ENCODE measurements at places on chromosomes 11 and 22.

DNA sequence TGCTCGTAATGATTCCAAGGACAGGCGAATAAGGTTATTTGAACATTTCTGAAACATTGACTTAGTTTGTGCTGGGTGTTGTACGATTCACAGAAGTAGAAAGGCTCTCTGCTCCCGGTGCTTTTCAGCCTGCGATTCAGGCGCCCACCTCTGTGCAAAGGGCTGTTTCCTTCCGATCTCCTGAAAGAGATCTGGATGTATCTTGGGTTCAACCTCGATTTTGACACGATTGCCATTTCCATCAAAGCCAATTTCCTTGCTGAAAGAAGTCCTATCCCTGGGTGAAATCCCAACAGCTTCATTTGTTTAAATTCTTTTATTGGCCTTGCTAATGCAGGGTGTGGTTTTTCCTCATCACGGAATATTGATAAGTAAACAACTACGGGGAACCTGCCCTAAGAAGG lies 1.1 kb upstream of the ZC3H12C start:
- no peak for DNase-seq

GRCh38 chr11:94623120-94623735 lies 56.1 kb downstream of the PIWIL4 start:
- DNase-seq = peak; percentile 78

- no peak for DNase-seq
These were observed 350.0 kb upstream of the NCAM1 start for GRCh38 chr11:112610996-112611750.

- DNase-seq = no peak
These were observed 349 bp downstream of the TSSC4 start for GRCh38 chr11:2400762-2401435.

- no peak for DNase-seq
These were observed 67.2 kb upstream of the MTMR2 start for GRCh38 chr11:95991101-95991500.

DNA sequence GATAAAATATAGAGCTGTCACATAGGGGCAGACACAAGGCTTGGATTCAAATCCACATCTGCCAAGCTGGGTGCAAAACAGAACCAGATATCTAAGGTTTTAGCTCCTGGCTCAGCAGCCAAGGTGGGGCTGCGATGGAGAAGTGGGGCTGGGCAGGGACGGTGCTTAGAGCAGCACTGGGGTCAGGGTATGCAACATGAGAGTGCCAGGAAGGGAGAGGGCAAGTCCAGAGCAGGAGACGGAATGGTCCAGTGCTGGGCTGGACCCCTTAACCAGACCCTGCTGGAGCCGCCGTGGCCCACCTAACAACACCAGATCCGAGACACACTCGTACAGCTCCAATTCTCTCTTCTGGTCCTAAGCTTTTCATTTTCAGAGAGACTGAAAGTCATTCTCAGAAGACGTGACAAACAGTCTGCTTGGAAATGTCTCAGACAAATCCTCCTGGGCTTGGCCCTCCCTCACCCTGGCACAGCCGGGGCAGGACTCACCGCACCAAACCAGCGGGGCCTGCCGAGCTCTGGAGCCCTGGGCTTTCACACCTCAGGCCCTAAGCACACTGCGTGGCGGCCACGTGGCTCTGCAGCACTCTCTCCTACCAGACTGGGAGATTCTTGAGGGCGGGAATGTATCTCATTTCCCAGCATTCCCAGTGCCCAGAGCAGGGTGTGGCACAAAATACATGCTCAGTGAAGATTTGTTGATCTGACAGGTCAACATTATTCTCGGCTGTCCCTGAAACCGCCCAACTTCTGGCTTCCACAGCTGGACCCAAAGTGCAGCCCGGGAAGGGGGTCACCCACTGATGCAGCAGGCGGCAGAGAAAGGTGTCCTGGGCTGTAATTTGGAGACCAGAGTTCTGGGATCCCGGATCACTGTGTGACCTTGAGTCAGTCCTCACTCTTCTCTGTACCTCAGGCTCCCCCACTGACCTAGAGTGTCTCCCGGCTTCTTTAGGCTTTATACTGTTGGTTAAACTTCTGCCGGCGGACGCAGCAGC lies 11.6 kb downstream of the LRRC32 start:
- DNase-seq = no peak

GRCh38 chr11:59259867-59260475 lies 47.2 kb upstream of the MPEG1 start:
- no peak for DNase-seq

DNA sequence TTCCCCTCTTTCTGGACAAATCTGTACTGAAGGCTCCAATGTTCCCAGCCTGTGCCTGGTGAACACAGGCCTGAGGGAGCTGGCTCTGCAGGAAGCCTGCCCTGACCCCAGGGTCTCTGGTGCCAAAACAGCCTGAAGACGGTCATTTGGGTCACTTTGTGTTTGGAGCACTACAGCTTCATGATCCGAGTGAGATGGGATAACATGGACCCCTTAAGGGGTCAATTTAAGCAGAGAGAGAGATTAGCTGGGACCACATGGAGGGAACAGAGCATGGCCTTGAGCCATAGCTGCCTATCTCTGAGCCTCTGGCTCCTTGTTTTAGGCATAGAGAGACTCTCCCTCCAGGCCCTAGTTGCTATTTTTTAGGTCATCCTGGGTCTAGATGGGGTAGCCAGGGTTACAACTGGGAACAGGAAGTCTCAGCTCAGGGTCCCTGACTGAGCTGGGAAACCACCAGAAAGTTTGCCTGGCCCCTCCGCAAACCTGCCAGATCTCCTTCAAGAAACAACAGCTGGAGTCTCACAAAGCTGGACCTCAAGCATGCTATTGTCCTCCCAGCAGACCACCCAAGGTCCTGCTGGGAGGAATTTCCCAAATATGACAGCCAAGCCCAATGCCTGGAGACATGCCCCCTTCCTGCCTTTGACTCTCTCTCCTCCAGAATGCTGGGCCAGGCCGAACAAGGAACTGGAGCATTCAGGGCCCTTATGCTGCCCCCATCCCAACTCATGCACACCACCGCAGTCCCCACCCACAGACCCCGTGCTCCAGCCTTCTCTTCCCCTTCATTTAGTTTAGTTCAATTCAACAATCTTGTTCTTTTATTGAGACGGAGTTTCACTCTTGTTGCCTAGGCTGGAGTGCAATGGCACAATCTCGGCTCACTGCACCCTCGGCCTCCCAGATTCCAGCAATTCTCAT lies 4.0 kb downstream of the SLCO2B1 start:
- DNase-seq = no peak

DNA sequence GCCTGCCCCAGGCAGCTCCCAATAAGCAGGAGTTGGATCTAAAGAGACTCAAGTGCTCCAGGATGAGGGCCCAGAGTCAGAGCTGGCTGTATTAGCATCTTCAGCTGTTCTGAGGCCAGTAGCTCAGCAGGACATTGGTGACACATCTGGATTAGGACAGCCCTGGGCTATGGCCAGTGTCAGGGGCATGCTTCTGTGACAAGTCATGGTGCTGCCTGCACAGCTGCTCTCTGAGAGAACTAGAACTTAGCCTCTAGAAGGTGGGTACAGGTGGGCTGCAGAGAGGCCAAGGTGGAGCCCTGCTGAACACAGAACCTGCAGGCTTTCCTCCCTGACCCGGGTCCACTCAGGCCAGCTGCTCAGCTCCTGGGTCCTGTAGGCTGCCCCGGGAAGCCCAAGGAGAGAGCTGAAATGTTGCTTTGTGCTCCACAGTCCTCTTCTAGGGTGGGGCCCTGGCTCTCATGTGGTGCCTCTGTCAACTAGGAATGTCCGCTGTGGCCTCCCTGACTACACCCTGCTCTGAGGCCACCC lies 426.9 kb downstream of the SOX6 start:
- DNase-seq = no peak

DNA sequence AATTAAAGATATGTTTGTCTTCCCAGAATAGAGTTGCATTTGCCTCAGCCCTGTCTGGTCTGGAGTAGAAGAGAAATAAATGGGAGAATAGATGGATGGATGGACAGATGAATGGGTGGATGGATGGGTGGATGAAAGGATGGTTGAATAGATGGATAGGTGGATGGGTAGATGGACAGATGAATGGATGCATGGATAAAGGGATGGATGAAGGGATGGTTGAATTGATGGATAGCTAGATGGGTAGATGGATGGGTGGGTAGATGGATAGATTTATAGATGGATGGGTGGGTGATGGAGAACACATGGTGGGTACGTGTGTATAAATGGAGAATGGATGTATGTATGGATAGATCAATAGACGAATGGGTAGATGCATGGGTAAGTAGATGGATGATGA lies 8.5 kb downstream of the CRYBB1 start:
- no peak for DNase-seq

GRCh38 chr11:8360086-8360828 lies 96.6 kb upstream of the LMO1 start:
- DNase-seq = no peak

GRCh38 chr22:30881361-30882183 lies 87.0 kb downstream of the MORC2 start:
- DNase-seq = no peak

GRCh38 chr11:92703449-92703830 lies 266.0 kb upstream of the MTNR1B start:
- DNase-seq = no peak
